ENCODE measurements at places on chromosomes 16 and 17.

- no peak for DNase-seq
These were observed 14.0 kb downstream of the ERN1 start for GRCh38 chr17:64115822-64116534.

DNA sequence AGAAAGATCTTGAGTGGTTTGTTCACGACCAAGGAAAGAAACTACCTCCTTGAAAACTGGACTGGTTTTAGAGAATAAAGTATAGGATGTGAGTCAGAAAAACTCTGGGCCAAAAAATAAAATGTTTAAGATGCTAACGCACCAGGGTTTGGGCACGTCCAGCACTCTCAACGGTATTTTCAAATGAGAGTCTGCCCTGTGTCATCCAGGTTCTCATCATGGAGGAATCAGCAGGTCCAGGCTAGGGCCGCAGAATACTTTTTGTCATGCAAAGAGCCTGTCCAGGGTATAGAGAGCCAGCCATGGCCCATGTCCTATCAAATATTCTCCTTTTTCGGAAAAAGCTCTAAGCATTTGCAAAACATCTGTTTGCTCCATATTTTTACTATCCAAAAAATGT, 2.4 kb downstream of the NXN start:
- no peak for DNase-seq

- DNase-seq = no peak
These were observed 75.8 kb upstream of the CNTNAP4 start for GRCh38 chr16:76201385-76201784.

GRCh38 chr16:67562918-67563707, 787 bp downstream of the CTCF start:
- peak; percentile 30 for DNase-seq
